HL-60 (cell line): ENCODE measurements at places on chromosomes 4 and X.

DNA sequence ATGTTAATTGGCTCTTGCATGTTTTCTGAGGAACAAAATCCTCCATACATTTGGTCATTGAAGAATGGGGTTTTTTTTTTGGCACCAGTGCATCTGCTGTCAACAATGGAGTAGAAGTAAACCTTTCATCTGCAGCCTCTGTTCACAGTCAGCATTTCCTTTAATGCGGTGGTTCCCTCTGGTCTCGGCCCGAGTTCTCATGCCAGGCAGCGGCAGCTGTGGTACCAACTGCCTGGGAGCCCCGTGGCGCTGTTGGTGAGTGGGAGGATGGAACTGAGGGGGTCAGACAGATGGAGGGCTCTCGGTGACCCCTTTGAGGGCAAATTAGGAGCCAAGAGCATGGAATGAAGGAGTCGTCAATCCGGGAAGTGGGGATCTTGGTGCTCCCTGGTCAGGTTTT is 114.7 kb downstream of the AFF1 start:
- DNase-seq, result no peak

- no peak for DNase-seq
Measured at GRCh38 chr4:28225050-28225449, 1364.4 kb downstream of the STIM2 start.

DNA sequence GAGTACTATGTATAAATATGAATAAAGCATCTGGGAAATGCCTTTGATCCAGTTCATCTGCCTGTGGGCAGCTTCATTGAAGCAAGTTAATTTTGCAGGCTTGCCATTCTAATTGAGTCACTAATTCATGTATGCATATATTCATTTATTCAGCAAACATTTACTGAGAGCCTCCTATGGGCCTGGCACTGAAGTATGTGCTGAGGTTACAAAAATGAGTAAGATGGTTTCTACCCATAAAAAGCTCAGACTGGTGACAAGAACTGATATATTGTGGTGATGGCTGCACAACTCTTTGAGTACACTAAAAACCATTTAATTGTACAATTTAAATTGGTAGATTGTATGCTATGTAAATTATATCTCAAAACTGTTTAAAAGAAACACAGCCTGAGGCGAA is 1.1 kb upstream of the MRPL1 start:
- no peak for DNase-seq

GRCh38 chr4:64230709-64231310 is 178.4 kb downstream of the TECRL start:
- no peak for DNase-seq

- no peak for DNase-seq
Measured at GRCh38 chr4:22500831-22501714, 14.8 kb downstream of the ADGRA3 start.

GRCh38 chr4:87853891-87854290 is 21.1 kb downstream of the MEPE start:
- no peak for DNase-seq
